T-helper 17 cell (primary cell): ENCODE measurements at places on chromosomes 4 and X.
A peak's percentile ranks its signal among the peaks of the same experiment; 100 is the strongest.

DNA sequence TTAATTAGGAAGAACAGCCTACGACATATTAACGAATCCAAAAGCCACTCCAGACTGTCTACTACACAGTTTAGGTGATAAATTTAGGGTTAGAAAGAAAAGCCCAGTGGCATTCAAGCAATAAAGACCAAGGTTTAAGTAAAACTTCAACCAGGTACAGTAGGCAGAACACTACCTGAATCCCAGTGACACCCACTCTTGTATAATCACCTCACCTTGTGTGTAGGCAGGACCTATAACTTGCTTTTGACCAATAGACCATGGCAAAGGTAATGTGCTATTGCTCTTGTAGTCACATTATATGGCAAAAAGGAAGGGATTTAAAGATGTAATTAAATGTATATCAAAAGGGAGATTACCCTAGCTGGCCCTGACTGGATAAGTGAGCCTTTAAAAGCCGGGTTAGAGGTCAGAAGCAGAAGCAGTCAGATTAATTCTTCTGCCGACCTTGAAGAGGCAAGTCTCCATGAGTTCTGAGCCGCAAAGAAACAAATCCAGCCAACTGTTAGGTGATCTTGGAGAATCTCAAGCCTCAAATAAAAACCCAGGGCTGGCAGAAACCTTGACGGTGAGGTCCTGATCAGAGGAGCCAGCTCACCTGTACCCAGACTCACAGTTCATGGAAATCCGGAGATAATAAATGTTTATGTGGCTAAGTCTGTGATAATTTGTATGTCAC, 8.8 kb downstream of the FSTL5 start:
- DNase-seq: no peak
- no peaks in the 10 kb centered on the region for H3K27me3 ChIP-seq

- no peak overlapping the region for H3K4me3 ChIP-seq
- peak overlapping the region; percentile 19 for H3K27ac ChIP-seq
- no peaks in the 10 kb centered on the region for H3K4me1 ChIP-seq
- no peaks in the 10 kb centered on the region for H3K36me3 ChIP-seq
Measured at GRCh38 chr4:1939664-1940509, 68.7 kb downstream of the NSD2 start.

GRCh38 chrX:111505783-111506182, 5.7 kb upstream of the SERTM2 start:
- H3K27me3 ChIP-seq: no peaks in the 10 kb centered on the region
- H3K4me1 ChIP-seq: peaks cover 4% of the 10 kb centered on the region
- H3K36me3 ChIP-seq: no peaks in the 10 kb centered on the region

GRCh38 chr4:74338792-74339333, 26.1 kb upstream of the EREG start:
- H3K4me3 ChIP-seq: no peak overlapping the region
- no peaks in the 10 kb centered on the region for H3K4me1 ChIP-seq
- peaks cover 18% of the 10 kb centered on the region for H3K27me3 ChIP-seq
- no peak overlapping the region for H3K27ac ChIP-seq

DNA sequence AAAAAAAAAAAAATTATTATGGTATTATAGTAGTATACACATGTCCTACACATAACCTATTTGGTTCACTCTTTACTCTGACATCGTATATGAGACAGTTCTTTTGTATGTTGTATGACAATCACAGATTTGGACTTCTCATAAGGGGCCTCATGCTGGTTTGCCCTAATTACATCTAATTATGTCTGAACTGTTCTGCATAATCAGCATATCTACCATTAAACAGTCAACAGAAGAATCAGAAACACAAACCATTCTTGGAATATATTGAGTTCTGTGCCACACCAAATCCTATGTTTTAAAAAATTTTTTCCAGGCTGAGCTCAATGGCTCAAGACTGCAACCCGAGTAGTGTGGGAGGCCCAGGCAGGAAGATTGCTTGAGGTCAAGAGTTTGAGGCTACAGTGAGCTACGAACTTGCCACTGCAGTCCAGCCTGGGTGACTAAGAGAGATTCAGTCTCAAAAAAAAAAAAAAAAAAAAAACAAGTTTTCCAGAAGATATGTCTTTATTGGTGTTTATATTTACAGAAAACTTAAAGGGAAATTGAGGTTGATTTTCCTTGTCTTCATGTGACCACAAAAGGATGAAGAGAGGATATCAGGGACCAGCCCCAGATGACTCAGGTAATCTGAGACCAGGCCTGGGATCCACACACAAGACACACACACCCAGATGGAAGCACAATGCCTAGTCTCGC, 22.2 kb downstream of the TRIM61 start:
- no peak overlapping the region for H3K27ac ChIP-seq
- H3K4me1 ChIP-seq: peaks cover 9% of the 10 kb centered on the region
- H3K36me3 ChIP-seq: no peaks in the 10 kb centered on the region
- peak overlapping the region; percentile 43 for H3K4me3 ChIP-seq
- H3K27me3 ChIP-seq: peaks cover 25% of the 10 kb centered on the region
